ENCODE measurements at places on chromosomes 6 and 20. TPM values are rescaled to one million over a fixed set of nuclear protein-coding genes. Genes with fewer than 3 reads are reported as not detected.

Gene PMEPA1
- 40.7 TPM for total RNA-seq

Gene PSMG4
- 27.8 TPM for total RNA-seq

Gene TMEM151B
- 0.45 TPM for total RNA-seq

Gene PTCHD4
- 8.5 TPM for total RNA-seq

Gene GTPBP2
- total RNA-seq, result 78.0 TPM

Gene NHLRC1
- total RNA-seq, result 1.2 TPM

Gene BHLHE23
- not detected for total RNA-seq

Gene NKX2-2
- not detected for total RNA-seq

DNA sequence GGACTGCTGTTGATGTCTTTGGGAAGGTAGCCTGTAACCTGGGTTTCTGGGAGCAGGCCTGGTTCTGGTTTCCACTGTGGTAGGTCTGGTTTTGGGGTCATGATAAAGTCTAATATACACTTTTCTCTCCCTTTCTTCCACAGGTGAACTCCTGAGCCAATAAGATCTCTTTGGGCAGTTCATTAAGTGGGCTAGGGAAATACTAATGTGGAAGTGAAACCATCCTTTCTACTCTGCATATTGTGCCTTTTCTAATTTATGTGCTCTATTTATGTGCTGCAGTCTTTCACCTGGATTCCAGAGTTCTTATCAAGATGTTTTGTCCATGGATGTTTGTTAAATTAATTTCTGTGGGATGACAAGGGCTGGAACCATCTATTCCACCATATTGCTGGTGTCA is 165.7 kb upstream of the PTPRK start:
- DNase-seq, result no peak
- no peaks in the 10 kb centered on the region for H3K36me3 ChIP-seq
- no peak overlapping the region for H3K4me3 ChIP-seq
- H3K27ac ChIP-seq, result no peak overlapping the region

- peaks cover 2% of the 10 kb centered on the region for H3K36me3 ChIP-seq
- H3K27ac ChIP-seq, result peak overlapping the region; percentile 74
- H3K4me1 ChIP-seq, result peaks cover 37% of the 10 kb centered on the region
- no peak for DNase-seq
- H3K4me3 ChIP-seq, result peak overlapping the region; percentile 86
Observed at GRCh38 chr6:117677553-117678141, 2.4 kb downstream of the NUS1 start.

DNA sequence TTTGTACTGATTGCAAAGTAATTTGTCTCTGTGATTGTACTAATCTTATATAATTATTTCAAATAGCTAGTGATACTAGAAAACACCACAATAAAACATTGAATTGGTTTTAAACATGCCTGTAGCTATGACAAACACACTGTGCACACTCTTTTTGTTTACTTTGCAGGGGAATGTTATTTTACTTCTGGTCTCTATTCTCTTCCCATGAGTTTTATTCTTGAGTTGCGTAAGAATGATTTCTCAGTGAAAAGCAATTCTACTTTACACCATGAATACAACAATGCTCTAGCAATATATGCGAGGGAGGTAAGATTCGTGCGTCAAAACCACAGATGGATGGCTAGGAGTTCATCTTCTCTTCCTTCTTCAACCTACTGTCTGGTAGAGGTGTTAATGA is 68.4 kb upstream of the PHACTR1 start:
- H3K4me3 ChIP-seq, result no peak overlapping the region
- no peaks in the 10 kb centered on the region for H3K36me3 ChIP-seq
- no peak overlapping the region for H3K27ac ChIP-seq

GRCh38 chr20:48846516-48847492 is 19.0 kb upstream of the PREX1 start:
- no peak for DNase-seq
- H3K4me3 ChIP-seq, result no peak overlapping the region
- H3K36me3 ChIP-seq, result no peaks in the 10 kb centered on the region

- no peaks in the 10 kb centered on the region for H3K4me1 ChIP-seq
- H3K27me3 ChIP-seq, result no peaks in the 10 kb centered on the region
- H3K4me3 ChIP-seq, result no peak overlapping the region
- DNase-seq, result no peak
- no peak overlapping the region for H3K27ac ChIP-seq
- peaks cover 16% of the 10 kb centered on the region for H3K36me3 ChIP-seq
Observed at GRCh38 chr20:31523361-31524283, 9.4 kb downstream of the HM13 start.

- H3K4me1 ChIP-seq, result peaks cover 31% of the 10 kb centered on the region
- peak overlapping the region; percentile 5 for H3K27ac ChIP-seq
- DNase-seq, result no peak
- H3K4me3 ChIP-seq, result no peak overlapping the region
- no peaks in the 10 kb centered on the region for H3K27me3 ChIP-seq
- H3K36me3 ChIP-seq, result peaks cover 2% of the 10 kb centered on the region
Observed at GRCh38 chr6:2962004-2962403, 9.4 kb downstream of the SERPINB6 start.

DNA sequence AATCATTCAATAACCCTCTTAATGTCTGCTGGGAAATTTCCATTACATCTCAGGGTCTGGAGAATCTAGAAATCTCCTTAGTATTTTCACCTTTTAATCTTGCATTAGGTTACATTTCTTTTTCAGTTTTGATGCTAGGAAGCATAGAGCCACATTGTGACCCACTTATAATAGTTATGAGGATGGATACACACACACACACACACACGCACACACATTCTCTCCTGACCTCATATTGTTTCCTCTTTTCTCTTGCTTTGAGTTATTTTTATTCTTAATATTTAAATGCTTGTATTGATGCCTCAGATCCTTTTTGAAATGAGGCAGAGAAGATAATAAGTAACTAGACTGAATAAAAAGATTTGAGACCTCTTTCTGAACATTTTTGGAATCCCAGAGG is 128.4 kb downstream of the KLHL32 start:
- H3K36me3 ChIP-seq, result no peaks in the 10 kb centered on the region
- peaks cover 22% of the 10 kb centered on the region for H3K27me3 ChIP-seq
- DNase-seq, result no peak
- H3K4me3 ChIP-seq, result no peak overlapping the region
- no peak overlapping the region for H3K27ac ChIP-seq
- peaks cover 5% of the 10 kb centered on the region for H3K4me1 ChIP-seq

GRCh38 chr6:13250703-13251102 is 77.6 kb downstream of the TBC1D7 start:
- no peak overlapping the region for H3K4me3 ChIP-seq
- H3K27ac ChIP-seq, result no peak overlapping the region

- peak overlapping the region; percentile 81 for H3K27ac ChIP-seq
- H3K27me3 ChIP-seq, result no peaks in the 10 kb centered on the region
- H3K36me3 ChIP-seq, result peaks cover 22% of the 10 kb centered on the region
- peak overlapping the region; percentile 6 for H3K4me3 ChIP-seq
Observed at GRCh38 chr6:21970569-21971300, 326.1 kb downstream of the PRL start.

- H3K4me3 ChIP-seq, result peak overlapping the region; percentile 83
- no peaks in the 10 kb centered on the region for H3K27me3 ChIP-seq
- H3K36me3 ChIP-seq, result peaks cover 32% of the 10 kb centered on the region
- H3K4me1 ChIP-seq, result peaks cover 24% of the 10 kb centered on the region
- H3K27ac ChIP-seq, result peak overlapping the region; percentile 94
Observed at GRCh38 chr20:409697-410559, 1.8 kb downstream of the RBCK1 start.

DNA sequence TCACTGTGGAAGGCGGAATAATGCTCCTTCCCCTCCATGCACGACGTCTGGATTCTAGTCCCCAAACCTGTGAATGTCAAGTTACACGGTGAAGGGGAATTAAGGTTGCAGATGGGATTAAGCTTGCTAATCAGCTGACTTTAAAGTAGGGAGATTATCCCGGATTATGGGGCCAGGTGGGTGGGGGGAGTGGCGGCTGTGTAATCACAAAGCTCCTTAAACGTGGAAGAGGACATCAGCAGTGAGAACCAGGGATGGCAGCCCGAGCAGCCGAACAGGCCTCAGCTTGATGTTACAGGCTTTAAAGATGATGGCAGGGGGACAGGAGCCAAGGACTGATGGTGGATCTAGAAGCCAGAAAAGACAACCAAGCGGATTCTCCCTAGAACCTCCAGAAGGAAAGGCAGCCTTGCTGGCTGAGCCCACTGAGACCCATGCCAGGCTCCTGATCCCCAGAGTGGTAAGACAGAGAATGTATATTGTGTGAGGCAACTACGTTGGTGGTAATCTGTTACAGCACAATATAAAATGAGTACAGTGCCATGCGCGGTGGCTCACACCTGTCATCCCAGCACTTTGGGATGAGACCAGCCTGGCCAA is 117.5 kb downstream of the SCML4 start:
- DNase-seq, result no peak
- peaks cover 45% of the 10 kb centered on the region for H3K27me3 ChIP-seq
- H3K4me1 ChIP-seq, result no peaks in the 10 kb centered on the region

GRCh38 chr6:49935387-49935786 is 28.6 kb downstream of the DEFB114 start:
- H3K27ac ChIP-seq, result no peak overlapping the region
- H3K4me3 ChIP-seq, result no peak overlapping the region
- no peak for DNase-seq
- no peaks in the 10 kb centered on the region for H3K4me1 ChIP-seq
- peaks cover 2% of the 10 kb centered on the region for H3K27me3 ChIP-seq
- no peaks in the 10 kb centered on the region for H3K36me3 ChIP-seq

GRCh38 chr20:20894753-20895152 is 182.3 kb upstream of the RALGAPA2 start:
- no peak for DNase-seq
- H3K4me1 ChIP-seq, result peaks cover 3% of the 10 kb centered on the region
- peaks cover 14% of the 10 kb centered on the region for H3K27me3 ChIP-seq
- no peak overlapping the region for H3K4me3 ChIP-seq
